ENCODE measurements at places on chromosomes 12 and 14. TPM values are rescaled to one million over a fixed set of nuclear protein-coding genes. Genes with fewer than 3 reads are reported as not detected.

Gene DPPA3
- total RNA-seq: not detected

DNA sequence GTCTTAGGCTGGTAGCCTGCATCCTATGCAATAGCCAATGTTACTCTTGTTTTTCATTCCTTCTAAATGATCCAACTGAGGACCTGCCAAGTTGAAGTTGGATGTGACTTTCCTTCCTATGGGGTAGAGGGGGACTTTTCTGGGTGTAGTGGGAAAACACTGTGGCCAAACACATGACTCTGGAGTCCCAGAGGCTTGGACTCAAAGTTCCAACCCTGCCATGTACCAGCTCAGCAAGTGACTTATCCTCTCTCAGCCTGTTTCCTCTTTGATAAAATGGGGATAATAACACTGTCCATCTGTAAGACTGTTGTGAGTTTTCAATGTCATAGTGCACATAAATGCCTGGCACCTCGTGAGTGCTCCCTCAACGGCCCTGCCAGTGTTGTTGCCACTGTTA, 97.0 kb downstream of the ZFP36L1 start:
- peak overlapping the region; percentile 60 for H3K27ac ChIP-seq
- H3K36me3 ChIP-seq: no peaks in the 10 kb centered on the region
- H3K4me1 ChIP-seq: peaks cover 15% of the 10 kb centered on the region
- no peaks in the 10 kb centered on the region for H3K27me3 ChIP-seq
- no peak for DNase-seq
- H3K4me3 ChIP-seq: no peak overlapping the region

Gene NPFF
- total RNA-seq: not detected

DNA sequence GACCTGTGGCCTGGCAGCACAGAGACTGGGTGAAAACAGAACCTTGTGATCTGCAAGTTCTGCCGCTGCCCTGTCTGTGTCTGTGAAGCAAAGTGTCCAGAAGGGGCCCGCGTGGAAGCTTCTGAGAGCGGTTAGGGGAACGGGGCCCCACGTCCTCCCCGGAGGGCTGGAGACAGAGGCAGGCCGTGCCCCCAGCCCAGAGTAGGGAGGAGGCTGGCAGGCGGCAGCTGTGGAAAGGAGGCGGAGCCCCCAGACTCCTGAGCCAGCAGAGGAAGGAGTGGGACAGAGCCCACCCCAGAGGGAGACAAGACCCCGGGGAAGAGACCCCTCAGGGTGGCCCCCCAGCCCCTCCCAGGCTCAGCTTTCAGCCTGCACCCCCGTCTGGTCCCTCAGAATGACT, 49.0 kb downstream of the GALNT9 start:
- H3K27me3 ChIP-seq: peaks cover 31% of the 10 kb centered on the region
- H3K27ac ChIP-seq: no peak overlapping the region
- peak; percentile 4 for DNase-seq
- no peaks in the 10 kb centered on the region for H3K36me3 ChIP-seq

Gene CD163L1
- 2.6 TPM for total RNA-seq

DNA sequence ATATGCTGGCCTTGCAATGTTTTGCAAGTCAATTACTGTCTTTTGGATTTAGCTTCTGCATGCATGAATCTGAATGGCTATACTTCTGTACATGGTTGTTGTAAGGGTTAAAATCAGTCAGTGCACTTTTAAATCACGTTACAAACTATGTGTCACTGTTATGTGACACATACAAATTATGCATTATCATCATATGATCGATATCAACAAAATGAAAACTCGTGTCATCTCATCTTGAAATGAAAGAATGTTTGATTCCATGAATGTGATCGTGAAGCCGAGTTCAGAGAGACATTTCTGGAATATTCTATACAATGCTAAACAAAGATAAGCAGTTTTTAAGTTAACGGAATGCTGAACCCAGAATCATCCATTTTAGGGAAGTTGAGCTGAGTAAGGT, 116.5 kb downstream of the HMGA2 start:
- H3K4me3 ChIP-seq: no peak overlapping the region
- no peaks in the 10 kb centered on the region for H3K4me1 ChIP-seq
- no peak for DNase-seq

DNA sequence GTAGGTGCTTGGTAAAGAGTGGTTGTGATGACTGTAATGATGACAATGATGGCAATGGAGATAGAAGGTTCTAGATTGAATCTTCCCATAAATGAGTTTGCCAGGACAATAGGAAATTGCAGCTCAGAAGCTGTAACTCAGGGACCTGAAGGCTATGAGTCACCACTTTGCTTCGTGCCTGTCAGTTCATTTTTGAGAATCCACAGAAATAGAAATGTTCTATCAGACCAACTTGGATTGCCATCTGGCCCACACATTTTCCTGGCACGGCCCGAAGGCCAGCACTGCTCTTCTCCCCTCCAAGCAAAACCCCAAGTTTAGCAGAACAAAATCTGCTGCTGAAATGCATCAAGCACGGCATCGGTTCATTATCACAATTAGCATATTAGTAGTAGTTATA, 1127.0 kb downstream of the BCL11B start:
- no peak overlapping the region for H3K27ac ChIP-seq
- H3K4me1 ChIP-seq: no peaks in the 10 kb centered on the region
- no peak for DNase-seq
- no peak overlapping the region for H3K4me3 ChIP-seq
- H3K36me3 ChIP-seq: no peaks in the 10 kb centered on the region

DNA sequence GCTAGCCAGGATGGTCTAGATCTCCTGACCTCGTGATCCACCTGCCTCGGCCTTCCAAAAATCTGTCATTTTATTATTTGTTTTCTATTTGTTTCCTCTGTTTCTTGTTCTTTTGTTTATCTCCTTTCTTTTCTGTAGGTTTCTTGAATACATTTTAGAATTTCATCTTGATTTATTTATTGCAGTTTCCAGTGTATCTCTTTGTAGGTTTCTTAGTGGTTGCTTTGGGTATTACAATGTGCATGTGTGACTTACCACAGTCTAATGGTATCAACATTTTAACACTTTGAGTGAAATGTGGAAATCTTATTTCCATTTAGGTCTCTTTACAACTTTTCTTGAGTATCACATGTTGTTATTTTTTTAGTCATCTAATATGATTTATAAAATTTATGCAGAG, 29.9 kb upstream of the MUCL1 start:
- H3K36me3 ChIP-seq: no peaks in the 10 kb centered on the region
- H3K4me1 ChIP-seq: no peaks in the 10 kb centered on the region
- no peaks in the 10 kb centered on the region for H3K27me3 ChIP-seq
- DNase-seq: no peak
- H3K4me3 ChIP-seq: no peak overlapping the region

DNA sequence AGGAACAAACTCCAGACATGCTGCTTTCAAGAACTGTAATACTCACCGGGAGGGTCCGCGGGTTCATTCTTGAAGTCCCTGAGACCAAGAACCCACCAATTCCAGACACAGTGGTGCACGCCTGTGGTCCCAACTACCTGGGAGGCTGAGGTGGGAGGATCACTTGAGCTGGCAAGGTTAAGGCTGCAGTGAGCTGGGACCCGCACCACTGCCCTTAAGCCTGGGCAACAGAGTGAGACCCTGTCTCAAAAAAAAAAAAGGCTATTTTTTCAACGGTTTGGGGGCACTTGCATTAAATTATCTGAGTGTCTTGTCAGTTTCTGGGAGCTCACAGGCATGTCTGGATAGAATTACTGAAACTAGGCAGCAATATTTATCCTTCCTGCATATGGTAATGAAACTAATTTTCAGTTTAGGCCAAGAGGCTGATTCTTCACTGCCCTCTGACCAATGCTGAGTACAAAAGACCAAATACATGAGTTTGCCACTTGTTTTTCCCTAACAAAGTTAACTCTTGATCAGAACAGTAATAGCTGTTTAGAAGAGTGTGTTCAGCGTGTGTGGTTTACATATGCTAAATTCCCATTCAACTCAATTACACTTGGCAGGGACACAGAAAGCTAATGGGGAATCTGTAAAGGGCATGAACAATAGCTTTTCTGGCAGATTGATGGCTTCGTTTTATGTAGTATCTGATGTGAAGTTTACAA, 65.8 kb upstream of the RASSF3 start:
- H3K27me3 ChIP-seq: no peaks in the 10 kb centered on the region
- no peak for DNase-seq
- no peaks in the 10 kb centered on the region for H3K36me3 ChIP-seq
- H3K27ac ChIP-seq: no peak overlapping the region
- H3K4me3 ChIP-seq: no peak overlapping the region

Gene EID3
- total RNA-seq: 0.94 TPM

Gene IRF9
- total RNA-seq: 21.6 TPM

Gene CEBPE
- 0.17 TPM for total RNA-seq

Gene KERA
- not detected for total RNA-seq

GRCh38 chr14:20350860-20351259, 7.4 kb downstream of the PARP2 start:
- no peak overlapping the region for H3K4me3 ChIP-seq
- H3K4me1 ChIP-seq: no peaks in the 10 kb centered on the region
- DNase-seq: no peak
- H3K27ac ChIP-seq: no peak overlapping the region
- H3K27me3 ChIP-seq: no peaks in the 10 kb centered on the region

Gene LPAR5
- 0.30 TPM for total RNA-seq

DNA sequence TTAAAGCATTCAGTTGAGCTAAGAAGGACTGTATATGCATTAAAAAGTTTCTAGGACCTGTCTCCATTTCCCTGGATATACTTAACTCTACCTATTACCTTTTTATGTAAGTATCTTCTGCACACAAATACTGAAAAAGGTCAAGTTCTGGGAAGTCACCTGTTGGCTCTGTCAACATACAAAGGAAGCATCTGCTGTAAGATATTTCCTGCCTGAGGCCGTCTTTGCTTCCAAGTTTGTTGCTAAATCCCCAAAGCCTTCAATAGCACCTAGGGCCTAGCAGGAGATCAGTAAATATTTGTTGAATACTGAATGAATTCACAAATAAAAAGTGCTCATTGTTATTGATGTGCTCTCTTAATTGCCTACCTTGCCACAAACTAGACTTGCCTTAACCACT, 188.4 kb downstream of the DUSP6 start:
- H3K4me1 ChIP-seq: peaks cover 7% of the 10 kb centered on the region
- H3K4me3 ChIP-seq: no peak overlapping the region
- H3K36me3 ChIP-seq: no peaks in the 10 kb centered on the region

DNA sequence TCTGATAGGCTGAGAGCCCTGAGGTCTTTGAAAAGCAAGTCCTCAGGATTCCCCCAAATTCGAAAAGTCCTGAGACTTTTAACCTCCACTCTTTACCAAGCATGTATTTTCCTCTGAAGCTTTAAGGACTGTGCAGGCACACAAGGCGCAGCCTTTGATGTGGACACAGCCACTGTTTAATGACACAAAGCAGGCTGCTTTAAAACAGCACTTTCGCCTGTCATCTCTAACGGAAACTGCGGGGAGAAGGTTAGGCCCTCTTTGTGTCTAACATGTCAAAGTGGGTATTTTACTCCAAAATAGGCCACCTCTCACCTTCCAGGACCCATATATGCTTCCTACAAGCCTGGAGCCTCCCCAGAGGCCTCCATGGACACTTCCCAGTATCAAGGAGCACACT, 159.2 kb downstream of the GCH1 start:
- DNase-seq: no peak
- no peak overlapping the region for H3K4me3 ChIP-seq
- H3K4me1 ChIP-seq: peaks cover 11% of the 10 kb centered on the region
- peaks cover 10% of the 10 kb centered on the region for H3K36me3 ChIP-seq

- H3K27me3 ChIP-seq: no peaks in the 10 kb centered on the region
- H3K4me3 ChIP-seq: no peak overlapping the region
- H3K36me3 ChIP-seq: no peaks in the 10 kb centered on the region
These were observed 8.1 kb upstream of the RABGGTA start for GRCh38 chr14:24279301-24280186.

GRCh38 chr14:89563471-89563870, 146.4 kb upstream of the FOXN3 start:
- H3K4me1 ChIP-seq: peaks cover 10% of the 10 kb centered on the region
- H3K27ac ChIP-seq: peak overlapping the region; percentile 36
- H3K4me3 ChIP-seq: no peak overlapping the region
- DNase-seq: no peak
- H3K27me3 ChIP-seq: no peaks in the 10 kb centered on the region

Gene CPNE6
- not detected for total RNA-seq

DNA sequence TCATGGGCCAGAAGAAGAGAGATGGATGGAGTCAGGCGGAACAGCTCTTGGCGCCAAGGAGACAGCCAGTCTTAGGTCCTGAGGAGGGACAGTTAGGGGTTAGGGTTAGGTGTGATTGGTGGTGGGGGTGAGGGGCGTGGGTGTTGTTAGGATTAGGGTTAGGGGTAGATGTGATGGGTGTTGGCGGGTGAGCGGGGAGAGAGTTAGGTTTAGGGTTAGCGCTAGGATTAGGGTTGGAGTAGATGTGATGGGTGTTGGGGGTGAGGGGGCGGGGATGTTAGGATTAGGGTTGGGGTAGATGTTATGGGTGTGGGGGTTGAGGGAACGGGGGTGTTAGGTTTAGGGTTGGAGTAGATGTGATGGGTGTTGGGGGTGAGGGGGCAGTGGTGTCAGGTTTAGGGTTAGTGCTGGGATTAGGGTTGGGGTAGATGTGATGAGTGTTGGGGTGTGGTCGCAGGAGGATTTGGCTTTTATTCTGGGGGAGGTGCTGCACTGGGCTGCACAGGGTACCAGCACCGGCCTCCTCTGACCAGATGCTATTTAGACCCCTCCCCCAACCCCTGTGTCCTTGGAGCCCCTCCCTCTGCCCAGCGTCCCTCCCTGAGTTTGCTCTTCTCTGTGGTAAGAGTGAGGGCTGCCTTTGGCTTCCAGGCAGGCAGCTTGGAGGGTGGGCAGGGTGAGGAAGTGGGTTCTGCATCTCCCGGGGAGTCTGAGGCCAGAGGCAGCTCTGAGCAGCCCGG, 35.6 kb upstream of the FBRSL1 start:
- DNase-seq: no peak
- no peaks in the 10 kb centered on the region for H3K27me3 ChIP-seq
- no peaks in the 10 kb centered on the region for H3K36me3 ChIP-seq
- H3K27ac ChIP-seq: no peak overlapping the region
- H3K4me3 ChIP-seq: no peak overlapping the region

DNA sequence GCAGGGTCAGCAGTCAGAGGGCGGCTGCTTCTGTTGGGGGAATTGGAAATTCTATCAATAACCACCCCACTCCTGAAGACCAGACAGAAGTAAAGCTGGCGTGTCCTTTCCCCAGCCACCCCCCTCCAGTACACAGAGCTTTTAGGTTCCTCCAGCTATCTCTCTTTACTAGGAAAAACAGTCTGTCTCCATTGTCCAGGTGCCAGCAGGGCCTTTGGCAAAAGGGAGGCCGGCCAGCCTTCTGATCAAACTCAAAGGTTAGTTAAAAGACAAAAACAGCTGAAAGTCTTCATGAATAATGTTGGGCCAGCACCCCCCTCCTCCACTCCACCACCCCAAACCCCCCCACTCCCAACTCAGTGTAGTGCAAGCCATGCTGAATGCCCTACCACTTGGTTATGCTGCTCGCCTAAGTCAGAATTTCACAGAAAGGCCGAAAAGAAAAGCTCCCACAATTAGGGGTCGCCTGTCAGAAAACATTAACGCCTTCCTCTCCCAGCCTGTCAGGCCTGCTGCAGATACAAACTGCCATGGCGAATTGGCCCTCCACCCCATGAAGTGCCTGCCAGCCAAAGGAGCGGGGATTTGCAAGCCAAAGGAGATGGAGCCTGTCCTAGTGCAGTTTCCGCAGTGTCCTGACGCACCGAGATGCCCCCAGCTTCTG, 8.9 kb downstream of the ASCL1 start:
- DNase-seq: no peak
- H3K4me3 ChIP-seq: no peak overlapping the region
- H3K27ac ChIP-seq: no peak overlapping the region
- peaks cover 24% of the 10 kb centered on the region for H3K27me3 ChIP-seq

Gene FGD4
- total RNA-seq: 20.0 TPM

Data from psoas muscle (tissue), 8 donors.